Psoas muscle (tissue), 8 donors: ENCODE measurements at places on chromosomes 3 and 15.

GRCh38 chr3:27352047-27352446, 17.1 kb downstream of the NEK10 start:
- no peak for DNase-seq

GRCh38 chr3:196513697-196514349, 1.3 kb downstream of the SMCO1 start:
- DNase-seq, result no peak

GRCh38 chr3:4421121-4421520, 45.9 kb downstream of the SUMF1 start:
- no peak for DNase-seq

DNA sequence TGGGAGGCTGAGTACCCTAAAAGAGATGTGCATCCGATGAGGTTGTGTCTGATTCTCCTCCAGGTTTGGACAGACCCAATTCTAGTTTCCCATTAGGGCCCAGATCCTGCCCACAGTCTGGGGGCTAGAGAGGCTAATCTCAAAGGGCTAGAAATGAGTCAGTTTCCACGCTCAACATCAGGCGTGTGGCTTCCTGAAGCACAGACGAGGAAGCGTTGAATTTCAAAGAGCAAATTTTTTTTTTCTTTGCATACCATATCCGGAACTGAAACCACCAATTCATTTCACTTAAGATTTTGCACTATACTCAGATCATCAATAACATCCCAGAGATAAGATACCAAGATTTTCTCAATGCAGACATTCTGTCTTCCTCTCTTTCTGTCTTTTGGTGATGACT, 173.8 kb upstream of the BCL6 start:
- no peak for DNase-seq

DNA sequence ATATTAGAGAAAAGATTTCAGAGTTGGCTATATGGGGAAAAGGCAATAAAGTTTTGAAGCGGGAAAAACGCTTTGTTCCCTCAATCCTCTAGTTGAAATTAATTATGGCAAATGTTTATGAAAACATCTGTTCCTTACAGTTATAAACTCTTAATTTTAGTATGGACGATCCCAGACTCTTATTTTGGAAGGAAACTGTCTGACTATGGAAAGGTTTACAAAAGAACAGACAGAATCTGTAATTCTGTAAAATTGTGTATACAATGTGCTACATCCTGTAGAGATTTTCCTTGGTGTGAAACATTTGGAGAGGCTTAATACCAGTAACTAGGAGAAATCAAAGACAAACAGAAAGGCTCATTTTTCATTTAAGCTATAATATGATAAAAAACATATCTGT, 311.8 kb downstream of the TBC1D5 start:
- no peak for DNase-seq

GRCh38 chr3:31985831-31986230, 4.3 kb downstream of the ZNF860 start:
- DNase-seq, result no peak

DNA sequence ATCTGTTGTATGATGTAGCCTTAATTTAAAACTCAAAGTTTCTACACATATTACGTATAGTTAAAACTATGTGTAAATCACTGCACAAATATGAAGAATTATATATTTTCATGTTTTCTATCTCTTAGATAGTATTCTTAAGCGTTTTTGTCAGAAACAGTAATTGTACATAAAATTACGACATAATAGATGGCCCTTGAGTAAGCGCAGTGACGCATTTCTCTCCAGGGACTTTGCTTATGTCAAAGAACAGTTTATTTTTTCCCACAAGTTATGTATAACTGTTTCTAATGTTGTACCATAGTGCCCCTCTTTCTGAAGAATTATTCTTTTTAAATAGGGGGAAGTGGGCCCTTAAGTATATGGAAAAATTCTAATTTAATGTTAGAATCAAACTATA, 934.0 kb downstream of the VGLL3 start:
- no peak for DNase-seq

DNA sequence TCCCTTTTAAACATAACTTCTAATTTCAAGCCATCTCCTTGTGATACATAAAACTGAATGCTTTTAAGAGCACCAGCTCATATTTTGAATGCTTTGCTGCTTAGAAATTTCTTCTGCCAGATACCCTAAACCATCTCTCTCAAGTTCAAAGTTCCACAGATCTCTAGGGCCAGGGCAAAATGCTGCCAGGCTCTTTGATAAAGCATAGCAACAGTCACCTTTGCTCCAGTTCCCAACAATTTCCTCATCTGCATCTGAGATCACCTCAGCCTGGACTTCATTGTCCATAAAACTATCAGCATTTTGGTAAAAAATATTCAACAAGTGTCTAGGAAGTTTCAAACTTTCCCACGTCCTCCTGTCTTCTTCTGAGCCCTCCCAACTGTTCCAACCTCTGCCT, 17.5 kb downstream of the OSTN start:
- no peak for DNase-seq

DNA sequence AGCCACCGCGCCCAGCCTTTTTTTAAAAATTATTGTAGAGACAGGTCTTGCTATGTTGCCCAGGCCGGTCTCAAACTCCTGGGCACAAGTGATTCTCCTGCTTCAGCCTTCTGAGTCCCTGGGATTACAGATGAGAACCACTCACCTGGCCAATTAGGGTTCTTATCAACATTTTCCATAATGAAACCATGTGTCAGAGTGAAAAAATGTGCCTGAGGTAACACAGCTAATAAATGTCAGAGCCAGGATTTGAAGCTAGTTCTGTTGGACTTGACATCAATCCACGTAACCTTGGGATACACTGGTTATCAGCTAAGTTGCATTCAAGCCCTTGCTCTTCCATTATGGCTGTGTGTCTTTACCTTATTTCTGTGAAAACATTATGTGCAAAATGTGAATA, 29.1 kb downstream of the CHST14 start:
- DNase-seq, result no peak

DNA sequence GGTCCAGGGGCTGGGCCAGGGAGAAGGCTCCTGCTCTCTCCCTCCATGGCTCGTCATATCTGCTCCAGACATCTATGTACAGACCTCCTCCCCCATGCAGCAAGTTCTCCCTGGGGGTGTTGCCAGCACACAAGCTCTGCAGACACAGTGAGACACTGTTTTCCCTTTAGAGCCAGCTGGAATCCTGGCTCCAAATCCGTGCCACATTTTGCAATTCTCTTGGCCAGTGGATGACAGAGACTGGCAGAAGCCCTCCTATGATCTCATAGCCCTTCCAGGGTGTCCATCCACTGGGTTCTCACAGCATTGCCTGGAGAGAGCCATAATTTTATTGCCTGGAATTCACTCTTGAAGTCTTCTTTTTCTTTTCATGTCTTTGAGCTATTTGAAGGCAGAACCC, 203.9 kb downstream of the TLE3 start:
- DNase-seq, result peak; percentile 80

- DNase-seq, result no peak
Observed at GRCh38 chr3:45881078-45882022, 5.0 kb upstream of the CCR9 start.

DNA sequence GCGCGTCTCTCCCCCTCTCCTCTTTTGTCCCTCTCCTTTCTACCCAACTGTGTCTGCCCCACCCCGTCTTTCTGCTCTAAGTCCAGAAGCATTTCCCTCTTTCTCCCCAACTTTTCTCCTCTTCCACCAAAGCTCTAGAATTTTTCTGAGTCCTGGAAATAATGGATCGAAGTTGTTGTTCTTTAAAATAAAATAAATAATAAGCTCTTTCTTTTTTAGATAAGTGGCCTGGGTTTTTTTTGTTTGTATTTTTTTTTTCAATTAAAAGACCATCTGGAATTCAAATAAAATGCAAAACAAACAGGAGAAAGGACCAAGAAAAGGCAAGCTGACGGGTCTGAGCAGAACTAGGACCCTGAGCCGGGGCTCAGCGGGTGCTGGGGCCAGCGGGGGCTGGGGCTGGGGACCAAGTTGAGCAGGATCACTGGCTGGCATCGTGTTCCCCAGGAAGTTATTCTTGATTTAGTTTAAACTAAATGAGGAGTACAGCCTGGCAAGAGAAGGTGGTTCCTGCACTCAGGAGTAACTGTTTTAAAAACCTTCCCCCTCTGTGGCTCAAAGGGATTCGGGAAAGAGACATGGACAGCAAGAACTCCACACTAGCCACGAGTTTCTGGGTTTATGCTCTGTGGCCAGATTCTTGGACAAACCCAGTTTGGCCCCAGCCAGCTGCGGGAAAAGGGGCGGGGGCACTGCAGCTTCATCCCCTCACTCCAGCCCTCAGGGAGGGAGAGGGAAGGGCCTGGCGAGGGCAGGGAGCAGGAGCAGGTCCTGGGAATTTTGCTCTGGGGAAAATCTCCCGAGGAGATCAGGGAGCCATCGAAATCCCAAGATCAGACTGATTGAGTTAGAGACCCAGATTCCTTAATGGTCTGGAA, 8.4 kb downstream of the GATA2 start:
- peak; percentile 39 for DNase-seq

DNA sequence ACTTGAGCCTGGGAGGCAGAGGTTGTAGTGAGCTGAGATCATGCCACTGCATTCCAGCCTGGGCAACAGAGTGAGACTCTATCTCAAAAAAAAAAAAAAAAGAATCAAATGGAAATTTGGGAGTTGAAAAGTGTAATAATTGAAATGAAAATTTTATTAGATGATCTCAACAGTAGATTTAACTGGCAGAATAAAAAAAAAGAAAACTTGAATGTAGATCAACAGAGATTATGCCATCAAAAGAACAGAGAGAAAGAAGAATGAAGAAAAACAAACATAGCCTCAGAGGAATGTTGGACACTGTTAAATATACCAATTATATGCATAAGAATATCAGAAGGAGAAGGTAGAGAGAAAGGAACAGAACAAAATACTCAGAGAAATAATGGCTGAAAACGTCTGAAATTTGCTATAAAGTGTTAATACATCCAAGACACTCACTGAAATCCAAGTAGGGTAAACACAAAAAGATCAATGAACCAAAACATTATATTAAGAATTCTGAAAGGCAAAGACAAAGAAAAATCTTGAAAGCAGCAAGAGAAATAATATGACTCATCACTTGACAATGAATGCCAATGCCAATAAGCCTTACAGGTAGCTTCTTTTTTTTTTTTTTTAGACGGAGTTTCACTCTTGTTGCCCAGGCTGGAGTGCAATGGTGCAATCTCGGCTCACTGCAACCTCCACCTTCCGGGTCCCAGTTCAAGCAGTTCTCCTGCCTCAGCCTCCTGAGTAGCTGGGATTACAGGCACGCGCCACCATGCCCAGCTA, 14.6 kb upstream of the ELP6 start:
- no peak for DNase-seq

DNA sequence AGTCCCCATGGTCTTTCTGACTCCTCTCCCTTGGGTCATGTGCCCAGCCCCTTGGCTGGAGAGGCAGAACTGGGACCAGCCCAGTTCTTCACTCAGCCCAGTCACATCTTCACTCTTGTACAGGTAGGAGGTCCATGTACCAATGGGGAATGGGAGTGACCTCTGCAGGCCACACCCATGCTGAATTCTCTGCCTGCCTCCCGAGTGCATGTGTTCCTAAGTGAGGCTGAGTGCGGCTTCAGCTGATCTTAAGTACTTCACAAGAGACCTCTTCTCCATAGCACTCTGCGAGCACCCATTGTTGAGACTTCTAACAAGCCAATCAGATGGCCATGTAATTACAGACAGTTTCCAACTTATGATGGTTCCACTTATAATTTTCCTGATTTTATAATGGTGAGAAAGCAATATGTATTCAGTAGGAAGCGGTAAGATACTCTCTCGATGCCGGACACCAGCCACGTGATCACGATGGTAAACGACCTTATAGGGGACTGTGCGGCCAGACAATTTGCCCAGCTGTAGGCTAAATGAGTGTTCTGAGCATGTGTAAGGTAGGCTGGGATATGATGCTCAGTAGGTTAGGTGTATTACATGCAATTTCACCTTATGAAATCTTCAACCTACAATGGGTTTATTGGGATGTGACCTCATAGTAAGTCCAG, 112.1 kb downstream of the KLF13 start:
- no peak for DNase-seq
